ENCODE measurements at places on chromosomes 7 and 10. TPM values are rescaled to one million over a fixed set of nuclear protein-coding genes. Genes with fewer than 3 reads are reported as not detected.

CNPY1 gene
- not detected for total RNA-seq

DNA sequence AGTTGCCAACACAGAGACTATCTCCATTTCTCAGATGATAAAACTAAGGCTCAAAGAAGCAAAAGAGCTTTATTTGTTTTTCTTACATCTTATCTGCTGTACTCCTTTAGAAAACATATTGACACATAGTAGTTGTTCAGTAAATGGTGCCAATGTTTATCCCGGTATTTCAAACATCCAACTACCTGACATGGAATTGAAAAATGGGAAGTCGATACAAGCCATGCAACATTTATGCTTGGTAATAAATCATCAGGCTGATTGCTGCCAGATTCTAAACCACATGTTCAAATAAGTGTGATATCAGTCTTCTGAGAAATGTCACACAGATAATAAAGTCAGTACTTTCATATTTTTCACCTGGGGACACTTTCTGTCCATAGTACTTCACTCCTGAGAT is 65.8 kb upstream of the C10orf120 start:
- H3K4me1 ChIP-seq, result no peaks in the 10 kb centered on the region
- H3K27me3 ChIP-seq, result peaks cover 12% of the 10 kb centered on the region
- no peak for DNase-seq
- no peak overlapping the region for H3K4me3 ChIP-seq
- no peaks in the 10 kb centered on the region for H3K36me3 ChIP-seq
- H3K27ac ChIP-seq, result no peak overlapping the region

GRID1 gene
- not detected for total RNA-seq

PALD1 gene
- total RNA-seq, result 5.2 TPM

DNA sequence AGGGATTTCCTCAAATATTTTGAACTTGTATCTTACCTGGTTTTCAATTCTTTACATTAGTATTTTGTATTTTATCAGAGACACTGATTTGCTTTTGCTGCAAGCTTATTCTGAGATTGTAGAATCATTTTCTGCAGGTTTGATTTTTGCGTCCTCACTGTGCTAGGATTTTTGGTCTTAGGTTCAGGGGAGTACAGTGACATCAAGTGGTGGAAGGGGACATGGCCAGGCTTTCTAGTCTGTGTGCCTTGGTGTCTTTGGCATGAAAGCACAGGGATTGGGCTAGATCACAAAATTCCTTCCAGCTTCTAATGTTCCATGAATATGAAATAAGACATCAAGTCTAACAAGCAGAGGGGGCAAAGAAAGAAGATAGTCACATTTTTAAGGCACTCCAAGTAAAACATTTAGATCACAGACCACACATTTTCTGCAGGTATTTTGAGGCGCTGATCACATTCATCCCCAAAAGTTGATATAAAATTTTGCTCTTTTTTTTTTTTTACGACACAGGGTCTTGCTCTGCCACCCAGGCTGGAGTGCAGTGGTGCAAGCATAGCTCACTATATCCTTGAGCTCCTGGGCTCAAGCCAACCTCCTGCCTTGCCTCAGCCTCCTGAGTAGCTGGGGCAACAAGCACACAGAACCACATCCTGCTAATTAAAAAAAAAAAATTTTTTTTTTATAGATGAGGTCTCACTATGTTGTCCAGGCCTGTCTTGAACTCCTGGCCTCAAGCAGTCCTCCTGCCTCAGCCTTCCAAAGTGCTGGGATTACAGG is 124.4 kb downstream of the PON1 start:
- H3K27ac ChIP-seq, result no peak overlapping the region
- H3K4me3 ChIP-seq, result no peak overlapping the region
- H3K4me1 ChIP-seq, result no peaks in the 10 kb centered on the region
- peak; percentile 33 for DNase-seq
- H3K36me3 ChIP-seq, result no peaks in the 10 kb centered on the region
- no peaks in the 10 kb centered on the region for H3K27me3 ChIP-seq

- H3K36me3 ChIP-seq, result no peaks in the 10 kb centered on the region
- DNase-seq, result no peak
- H3K27me3 ChIP-seq, result no peaks in the 10 kb centered on the region
- no peak overlapping the region for H3K27ac ChIP-seq
- no peak overlapping the region for H3K4me3 ChIP-seq
- no peaks in the 10 kb centered on the region for H3K4me1 ChIP-seq
These were observed 121.5 kb downstream of the KAT6B start for GRCh38 chr10:74947781-74948401.

- no peaks in the 10 kb centered on the region for H3K27me3 ChIP-seq
- no peaks in the 10 kb centered on the region for H3K36me3 ChIP-seq
- no peak for DNase-seq
- H3K27ac ChIP-seq, result no peak overlapping the region
- H3K4me3 ChIP-seq, result no peak overlapping the region
- H3K4me1 ChIP-seq, result no peaks in the 10 kb centered on the region
These were observed 226.1 kb downstream of the CDC14C start for GRCh38 chr7:49150486-49150885.

GRCh38 chr10:44383749-44384600 is 922 bp downstream of the CXCL12 start:
- no peak overlapping the region for H3K4me3 ChIP-seq
- no peak overlapping the region for H3K27ac ChIP-seq
- no peak for DNase-seq
- no peaks in the 10 kb centered on the region for H3K4me1 ChIP-seq
- H3K27me3 ChIP-seq, result peaks cover 26% of the 10 kb centered on the region

NME8 gene
- total RNA-seq, result not detected

DNA sequence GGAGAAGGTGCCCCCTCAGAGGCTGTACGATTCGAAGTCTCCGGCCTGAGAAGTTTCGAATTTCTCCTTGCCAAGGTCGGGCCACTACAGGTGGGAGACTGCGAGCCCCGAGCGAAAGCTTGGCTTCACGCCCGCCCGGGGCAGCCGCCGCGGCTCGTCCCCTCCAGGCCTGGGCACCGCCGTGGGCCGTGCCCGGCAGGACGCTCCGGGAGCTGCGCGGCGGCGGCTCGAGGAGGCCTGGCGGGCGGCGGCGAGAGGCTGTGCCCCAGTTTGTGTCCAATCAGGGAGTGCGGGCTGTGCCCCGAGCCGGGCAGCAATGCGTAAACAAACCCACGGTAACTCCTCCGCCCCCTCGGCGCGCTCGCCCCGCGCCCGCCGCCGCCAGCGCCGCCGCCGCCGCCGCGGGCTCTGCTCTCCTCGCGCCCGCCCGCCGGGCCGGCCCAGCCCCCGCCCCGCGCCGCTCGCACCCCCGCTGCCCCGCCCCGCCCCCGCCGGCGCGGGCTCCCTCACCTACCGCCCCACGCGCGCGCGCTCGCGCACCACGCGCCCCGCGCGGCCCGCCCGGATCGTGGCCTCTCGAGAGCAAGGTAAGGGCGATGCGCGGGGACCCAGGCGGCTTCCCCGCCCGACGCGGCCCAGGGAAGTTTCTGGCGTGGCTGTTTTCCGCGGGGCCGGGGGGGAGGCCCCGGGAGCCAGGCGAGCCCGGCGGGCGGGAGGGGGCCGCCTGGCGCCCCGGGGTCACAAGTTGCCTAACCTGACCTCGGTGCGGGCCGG is 57.8 kb upstream of the PCGF5 start:
- H3K27ac ChIP-seq, result peak overlapping the region; percentile 66
- no peak for DNase-seq
- H3K36me3 ChIP-seq, result no peaks in the 10 kb centered on the region
- no peaks in the 10 kb centered on the region for H3K27me3 ChIP-seq
- 0 out of 2 replicates have a peak, but pooled peaks cover 11% of the 10 kb centered on the region for H3K4me1 ChIP-seq

TAS2R41 gene
- not detected for total RNA-seq

STEAP2 gene
- total RNA-seq, result 10.4 TPM

Measured in PC-9 (cell line).